ENCODE measurements at places on chromosomes 7 and 10. TPM values are rescaled to one million over a fixed set of nuclear protein-coding genes. Genes with fewer than 3 reads are reported as not detected.

DNA sequence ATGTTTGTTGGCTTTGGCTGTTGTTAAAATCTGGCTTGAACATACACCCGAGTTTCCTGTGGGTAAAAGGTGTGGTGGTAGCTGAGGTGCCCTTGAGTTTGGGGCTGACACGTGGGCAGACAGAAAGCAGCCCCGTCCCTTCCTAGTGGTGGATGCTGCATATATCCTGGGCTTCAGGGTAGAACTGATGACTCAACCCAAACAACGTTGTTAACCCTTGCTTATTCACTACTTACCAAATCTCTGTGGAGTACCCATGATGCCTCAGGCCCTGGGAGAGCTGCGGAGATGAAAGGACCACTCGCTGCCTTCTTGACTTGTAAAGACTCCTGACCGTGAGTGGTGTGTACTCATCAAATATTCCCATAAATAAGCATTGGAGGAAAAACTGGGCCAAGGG is 245.1 kb downstream of the RAB11FIP2 start:
- no peaks in the 10 kb centered on the region for H3K4me1 ChIP-seq
- H3K36me3 ChIP-seq: no peaks in the 10 kb centered on the region
- H3K27ac ChIP-seq: no peak overlapping the region
- H3K27me3 ChIP-seq: no peaks in the 10 kb centered on the region
- DNase-seq: no peak
- no peak overlapping the region for H3K4me3 ChIP-seq

Gene ANKRD1
- 0.83 TPM for total RNA-seq

Gene MMD2
- not detected for total RNA-seq

Gene C10orf62
- not detected for total RNA-seq

Gene AMPH
- total RNA-seq: 8.3 TPM
